Midbrain (tissue), 1 donor: ENCODE measurements at places on chromosomes 1 and 21.
A peak's percentile ranks its signal among the peaks of the same experiment; 100 is the strongest.

- DNase-seq, result no peak
Observed at GRCh38 chr21:27831177-27831576, 864.3 kb upstream of the ADAMTS5 start.

DNA sequence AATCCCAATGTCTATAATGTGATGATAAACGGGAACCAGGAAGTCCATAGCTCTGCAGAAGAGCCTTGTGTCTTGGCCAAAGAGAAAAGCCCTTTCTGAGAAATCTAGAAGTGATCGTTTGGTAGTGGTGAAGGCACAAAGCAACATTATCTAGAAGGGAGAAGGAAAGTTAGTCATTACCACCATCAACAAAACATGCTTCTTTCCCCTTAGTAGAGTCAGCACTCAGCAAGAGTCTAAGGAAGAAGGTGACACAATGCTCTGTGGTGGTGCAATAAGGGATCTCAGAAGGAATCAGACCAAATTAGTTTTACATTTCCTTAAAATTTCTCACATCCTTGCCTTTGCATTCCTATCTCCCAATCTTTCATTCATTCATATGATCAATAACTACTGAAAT is 134.4 kb upstream of the PRDX6 start:
- DNase-seq, result no peak

DNA sequence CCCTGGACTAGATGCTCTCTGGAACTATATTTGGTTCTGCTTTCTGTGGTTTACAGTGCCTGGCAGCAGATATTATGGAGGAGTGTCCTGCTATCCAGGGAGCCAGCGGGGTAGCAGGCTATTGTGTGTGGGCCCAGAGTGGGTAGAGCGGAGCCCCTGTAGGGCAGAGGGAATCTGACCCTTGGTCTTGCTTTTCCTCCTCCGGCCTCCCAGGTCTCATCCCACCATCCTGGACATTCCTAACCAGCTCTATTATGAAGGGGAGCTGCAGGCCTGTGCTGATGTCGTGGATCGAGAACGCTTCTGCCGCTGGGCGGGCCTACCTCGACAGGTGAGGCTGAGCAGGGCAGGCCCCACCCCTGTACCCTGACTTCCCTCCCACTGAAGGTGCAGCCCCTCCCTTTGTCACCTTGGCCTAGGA is 9.1 kb downstream of the RHOC start:
- no peak for DNase-seq

GRCh38 chr21:33864150-33864549 is 51.5 kb downstream of the ATP5PO start:
- DNase-seq, result no peak

GRCh38 chr1:12203216-12204007 is 26.4 kb upstream of the VPS13D start:
- no peak for DNase-seq

DNA sequence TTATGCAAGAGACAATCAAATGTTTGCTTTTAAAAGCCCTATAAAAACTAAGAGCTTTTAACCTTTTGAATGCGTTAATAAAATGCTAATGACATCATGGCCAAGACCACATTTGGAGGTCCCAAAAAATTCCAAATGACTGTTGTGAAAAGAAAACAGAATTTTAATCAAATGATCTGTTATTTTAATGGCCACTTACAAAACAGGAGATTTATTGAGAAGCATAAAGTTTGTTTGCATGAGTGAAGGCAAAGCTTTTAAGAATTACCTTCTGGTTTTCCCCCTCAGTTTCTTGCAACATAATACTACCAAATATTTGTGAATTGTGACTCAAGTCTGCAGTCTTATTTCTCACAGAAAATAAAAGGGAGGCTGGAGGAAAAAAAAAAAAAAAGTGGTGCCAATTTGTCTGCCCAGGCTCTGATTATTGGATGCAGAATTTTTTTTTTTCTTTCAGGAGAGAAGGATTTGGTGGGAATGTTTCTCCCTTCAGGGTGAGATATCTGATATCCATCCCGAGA is 60.7 kb downstream of the GORAB start:
- no peak for DNase-seq

GRCh38 chr1:183470961-183471742 is 1.1 kb upstream of the SMG7 start:
- DNase-seq, result peak; percentile 87

- DNase-seq, result no peak
Observed at GRCh38 chr1:47244339-47244862, 12.4 kb upstream of the TAL1 start.

DNA sequence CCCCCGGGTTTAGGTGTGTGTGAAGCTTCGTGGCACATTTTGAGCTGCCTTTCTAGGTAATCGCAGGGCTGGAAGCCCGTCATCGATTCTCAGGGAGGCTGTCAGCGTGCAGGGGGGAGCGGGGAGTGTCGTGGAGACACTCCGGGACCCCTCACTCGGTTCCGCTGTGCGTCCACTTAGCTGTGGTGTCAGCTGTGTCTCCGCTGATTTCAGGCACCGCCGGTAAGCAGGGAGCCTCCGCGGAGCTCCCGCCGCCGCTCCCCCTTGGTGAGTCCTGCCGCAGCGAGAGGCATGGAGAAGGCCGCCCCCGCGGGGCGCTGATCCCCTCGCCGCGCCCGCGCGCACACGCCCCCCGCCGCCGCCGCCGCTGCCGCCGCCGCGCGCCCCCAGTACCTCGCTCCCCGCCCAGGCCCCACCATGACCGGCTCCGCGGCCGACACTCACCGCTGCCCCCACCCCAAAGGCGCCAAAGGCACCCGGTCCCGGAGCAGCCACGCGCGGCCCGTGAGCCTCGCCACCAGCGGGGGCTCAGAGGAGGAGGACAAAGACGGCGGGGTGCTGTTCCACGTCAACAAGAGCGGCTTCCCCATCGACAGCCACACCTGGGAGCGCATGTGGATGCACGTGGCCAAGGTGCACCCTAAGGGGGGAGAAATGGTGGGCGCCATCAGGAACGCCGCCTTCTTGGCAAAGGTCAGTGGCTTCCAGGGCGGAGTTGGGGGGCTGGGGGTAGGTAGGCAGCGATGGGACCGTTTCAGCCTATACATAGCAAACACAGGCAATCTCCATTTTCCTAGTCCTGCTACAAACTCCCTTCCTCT is 995 bp downstream of the VASH2 start:
- no peak for DNase-seq
